ENCODE measurements at places on chromosomes 6 and 20.

DNA sequence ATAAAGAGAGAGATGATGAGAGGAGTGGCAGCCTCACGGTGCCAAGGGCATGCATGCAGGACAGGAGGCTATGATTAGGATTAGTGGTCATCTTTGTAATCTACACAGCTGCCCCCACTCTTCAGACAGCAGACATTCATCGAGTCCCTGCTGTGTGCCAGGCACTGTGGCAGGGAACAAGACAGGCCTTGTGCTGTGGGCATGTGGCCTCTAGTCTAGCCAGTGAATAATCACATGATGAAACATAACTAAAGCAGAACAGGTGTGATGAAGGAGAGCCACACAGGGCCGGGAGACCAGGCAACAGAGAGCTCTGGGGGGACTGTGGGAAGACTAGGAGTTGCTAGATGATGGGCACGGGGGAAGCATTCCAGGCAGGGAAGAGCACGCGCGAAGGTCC, 22.2 kb downstream of the TOX2 start:
- no peak for DNase-seq

GRCh38 chr20:9660236-9660868, 146.0 kb downstream of the LAMP5 start:
- no peak for DNase-seq

DNA sequence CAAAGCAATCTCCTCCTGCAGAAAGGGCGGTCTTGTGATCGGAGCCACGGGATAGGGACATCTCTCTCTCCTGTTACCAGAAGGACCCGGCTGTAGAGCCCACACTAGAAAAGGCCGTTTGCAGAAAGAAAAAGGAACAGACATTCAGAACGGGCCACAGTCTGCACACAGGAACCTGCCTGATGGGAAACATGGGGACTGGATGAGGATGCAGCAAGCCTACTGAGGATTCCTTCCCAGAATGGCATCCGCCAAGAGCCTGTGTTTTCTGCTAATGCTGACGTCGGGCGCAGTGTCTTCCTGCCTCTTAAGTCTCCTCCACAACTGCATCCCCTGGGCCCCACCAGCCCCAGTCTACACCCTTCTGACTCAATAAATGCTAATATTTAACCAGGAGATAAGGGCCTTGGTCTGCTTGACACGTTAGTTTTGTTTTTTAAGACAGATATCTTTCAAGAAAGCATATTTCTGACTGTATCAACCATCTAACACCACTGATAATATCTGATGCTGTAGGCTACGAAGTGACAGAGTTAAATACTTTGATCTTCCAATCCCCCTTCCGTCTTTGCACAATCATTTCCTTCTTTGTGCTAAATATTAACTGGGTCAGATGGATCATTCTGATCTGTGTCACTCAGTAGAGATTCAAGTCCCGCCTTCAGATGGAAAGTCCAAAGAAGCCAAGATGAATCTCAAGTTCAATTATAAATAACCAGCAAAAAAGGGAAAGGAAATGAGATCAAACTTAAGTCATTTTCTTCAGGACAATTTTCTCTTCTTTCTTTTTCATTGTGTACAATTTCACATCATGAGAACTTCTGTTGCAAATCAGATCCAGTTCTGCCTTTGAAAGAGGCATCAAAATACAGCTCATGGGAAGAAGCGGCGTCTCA, 20.7 kb downstream of the FAM50B start:
- DNase-seq = no peak

- no peak for DNase-seq
These were observed 41.3 kb upstream of the SSTR4 start for GRCh38 chr20:22993823-22994222.

DNA sequence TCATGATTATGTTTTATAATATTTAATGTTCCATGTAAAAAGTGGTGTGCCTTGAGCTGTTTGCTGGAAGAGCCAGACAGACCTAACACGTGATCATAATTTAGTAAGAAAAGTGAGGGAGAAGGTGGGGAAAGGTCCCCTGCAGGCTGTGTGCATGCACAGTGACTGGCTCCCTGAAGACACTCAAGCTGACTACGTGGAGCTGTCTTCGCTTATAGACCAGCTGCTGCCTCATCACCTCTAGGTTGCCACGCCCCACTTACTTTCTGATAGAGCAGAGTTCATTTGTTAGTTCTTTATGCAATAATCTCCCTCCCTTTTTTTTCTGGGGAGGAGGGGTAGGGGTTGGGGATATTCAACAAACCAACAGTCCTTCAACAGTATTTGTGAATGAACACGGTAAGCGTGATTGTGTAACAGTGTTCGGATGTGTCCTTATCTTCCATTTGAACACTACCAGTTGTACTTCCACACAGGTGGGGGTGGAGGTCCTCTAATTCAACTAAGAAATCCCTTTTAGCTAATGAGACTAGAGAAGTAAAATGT, 157.3 kb downstream of the BACH2 start:
- no peak for DNase-seq
